Fibroblast of the aortic adventitia (primary cell): ENCODE measurements at places on chromosomes 3 and 15.

DNA sequence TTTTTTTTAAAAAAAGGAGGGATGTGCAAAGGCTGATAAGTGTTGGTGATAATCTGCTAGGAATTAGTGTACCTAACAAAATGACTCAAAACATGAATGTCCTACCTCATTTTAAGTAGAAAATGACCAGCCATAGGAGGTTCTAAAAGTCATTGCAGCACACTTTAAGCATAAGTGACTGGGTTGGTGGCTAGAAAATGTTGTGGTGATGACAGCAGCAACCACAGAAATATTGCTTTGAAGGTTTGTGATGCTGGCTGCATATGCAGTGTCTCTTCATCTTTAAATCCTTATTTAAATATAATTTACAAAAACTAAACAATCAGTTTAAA is 55.2 kb downstream of the CMSS1 start:
- DNase-seq: no peak

- DNase-seq: no peak
Measured at GRCh38 chr15:99983171-99983885, 250.1 kb upstream of the LYSMD4 start.

DNA sequence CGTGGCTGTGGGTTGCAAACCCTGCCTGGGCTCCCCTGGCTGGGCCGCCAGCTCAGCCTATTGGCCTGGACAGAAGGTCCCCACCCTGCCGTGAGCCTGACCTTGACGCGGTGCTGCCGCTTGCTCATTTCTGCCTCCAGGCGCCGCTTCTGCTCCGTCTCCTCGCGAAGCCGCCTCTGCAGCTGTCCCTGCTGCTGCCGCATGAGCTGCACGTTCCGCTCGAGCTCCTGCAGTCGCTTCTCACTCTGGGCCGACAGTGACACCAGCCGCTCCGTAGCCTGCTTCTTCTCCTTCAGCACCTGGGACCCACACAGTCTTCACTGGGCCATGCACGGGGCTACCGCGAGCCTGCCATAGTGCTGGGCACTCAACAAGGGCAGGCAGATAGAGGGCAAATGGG is 21.7 kb downstream of the KIF7 start:
- DNase-seq: no peak

DNA sequence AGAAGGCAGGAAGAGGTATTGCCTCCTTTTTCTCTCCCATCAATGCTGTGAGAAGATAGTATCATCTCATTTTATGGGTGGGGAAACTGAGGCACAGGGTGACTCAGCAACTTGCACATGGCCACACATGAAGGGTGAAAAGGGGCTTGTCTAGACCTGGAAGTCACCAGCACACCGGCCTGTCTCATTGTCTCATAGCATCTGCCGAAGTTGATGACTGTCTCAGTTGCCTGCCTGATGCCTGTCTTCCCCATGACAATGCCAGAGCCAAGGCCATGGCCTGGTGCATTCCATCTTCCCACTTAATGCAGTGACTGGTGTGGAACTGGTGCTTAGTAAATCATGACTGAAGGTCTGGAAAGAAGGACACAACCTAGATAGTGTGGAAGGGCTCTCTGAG is 27.9 kb upstream of the PRR23E start:
- no peak for DNase-seq

GRCh38 chr3:58116161-58116955 is 94.4 kb downstream of the DNASE1L3 start:
- no peak for DNase-seq

DNA sequence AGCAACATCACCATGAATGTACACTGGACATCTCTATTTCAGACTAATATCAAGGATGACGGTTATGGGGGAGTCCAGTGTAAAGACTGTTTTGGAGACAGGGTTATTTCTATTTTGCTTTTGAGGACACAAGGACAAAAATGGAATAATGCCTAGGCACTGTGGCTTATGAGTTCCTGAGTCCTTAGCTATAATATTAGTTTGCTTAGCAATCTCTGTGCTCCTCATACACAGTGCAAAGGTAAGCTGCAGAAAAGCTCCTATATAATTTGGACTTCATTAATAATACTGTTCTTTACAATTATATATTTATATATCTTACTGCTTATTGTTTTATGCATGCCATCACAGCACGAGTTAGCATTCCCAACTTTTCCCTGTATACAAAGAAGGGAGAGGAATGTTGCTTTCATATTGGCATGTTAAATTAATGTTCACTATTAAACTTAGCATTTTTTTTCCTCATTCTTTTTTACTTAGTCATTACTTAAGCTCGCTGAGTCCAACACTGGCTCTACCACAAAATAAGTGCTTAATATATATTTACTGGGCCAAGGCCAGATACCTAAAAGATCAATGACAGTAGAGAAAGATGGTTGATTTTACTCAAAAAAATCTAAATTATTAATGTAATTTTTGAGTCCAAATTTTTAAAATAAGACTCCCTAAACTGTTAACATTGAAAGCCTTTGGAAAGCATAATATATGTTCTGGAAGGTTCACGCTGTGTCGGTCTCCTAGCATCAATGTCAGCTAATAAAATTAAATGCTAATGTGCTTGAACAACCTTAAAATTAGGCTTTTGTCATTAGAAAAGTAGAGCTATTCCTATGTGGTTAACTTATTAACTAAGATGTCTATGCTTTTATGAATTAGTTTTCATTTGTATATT is 13.8 kb downstream of the THBS1 start:
- peak; percentile 44 for DNase-seq

GRCh38 chr3:111236836-111237713 is 165.5 kb downstream of the NECTIN3 start:
- DNase-seq: peak; percentile 21

- DNase-seq: peak; percentile 83
Measured at GRCh38 chr3:98817547-98818041, 54.5 kb downstream of the ST3GAL6 start.

DNA sequence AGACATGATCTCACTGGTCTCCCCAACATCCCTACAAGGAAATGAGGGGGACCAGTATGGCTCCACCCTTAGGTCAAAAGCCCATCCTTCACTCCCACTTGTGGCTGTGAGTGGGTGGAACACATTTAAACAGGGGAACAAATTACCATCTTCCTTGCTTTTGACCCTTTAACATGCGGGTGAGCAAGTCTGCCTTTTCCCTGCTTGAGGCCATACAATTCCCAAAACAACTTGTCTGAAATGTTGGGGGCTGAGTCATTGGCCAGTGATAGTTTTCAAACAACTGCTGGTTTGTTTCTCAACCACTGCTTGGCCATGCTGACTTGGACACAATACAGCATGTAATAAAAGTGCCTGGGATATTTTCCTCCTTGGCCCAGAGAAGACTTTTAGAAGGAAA is 39.6 kb downstream of the COL8A1 start:
- DNase-seq: peak; percentile 97

GRCh38 chr3:72065872-72066641 is 281.1 kb upstream of the PROK2 start:
- no peak for DNase-seq

- no peak for DNase-seq
Measured at GRCh38 chr15:98646546-98647025, 1.8 kb upstream of the IGF1R start.

GRCh38 chr15:81080996-81081395 is 53.1 kb upstream of the CFAP161 start:
- no peak for DNase-seq

GRCh38 chr3:172656602-172657001 is 54.3 kb downstream of the NCEH1 start:
- no peak for DNase-seq

DNA sequence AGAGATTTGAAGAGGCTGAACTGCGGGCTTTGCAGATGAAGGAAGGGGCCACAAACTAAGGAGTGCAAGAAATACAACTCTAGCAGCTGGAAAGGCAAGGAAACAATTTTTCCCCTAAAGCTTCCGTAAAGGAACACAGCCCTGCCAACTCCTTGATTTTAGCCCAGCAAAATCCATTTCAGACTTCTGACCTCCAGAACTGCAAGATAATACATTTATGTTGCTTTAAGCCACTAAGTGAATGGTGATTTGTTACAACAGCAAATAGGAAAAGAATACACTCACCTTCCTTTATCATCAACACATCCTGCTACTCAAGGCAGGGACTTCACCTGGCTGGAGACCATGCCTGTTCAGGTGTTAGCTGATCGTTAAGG is 119.3 kb upstream of the NR2E3 start:
- no peak for DNase-seq

DNA sequence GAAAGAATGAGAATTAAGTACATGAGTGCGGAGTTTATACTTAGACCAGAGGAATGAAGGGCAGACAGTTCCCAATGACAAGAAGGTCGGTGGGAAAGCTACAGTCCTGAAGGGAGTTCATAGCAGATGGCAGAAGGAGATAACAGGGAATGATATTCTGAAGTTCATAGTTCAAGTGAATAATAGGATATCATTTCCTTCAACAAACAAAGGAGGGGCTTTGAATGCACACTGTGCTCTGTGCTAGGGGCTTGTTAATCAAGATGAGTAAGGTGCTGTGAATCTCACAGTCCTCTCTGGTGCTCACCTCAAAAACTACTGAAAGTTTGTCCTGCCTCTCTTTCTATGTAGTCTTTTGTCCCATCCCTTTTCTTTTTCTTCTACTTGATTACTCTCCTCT is 41.9 kb downstream of the SIDT1 start:
- no peak for DNase-seq

DNA sequence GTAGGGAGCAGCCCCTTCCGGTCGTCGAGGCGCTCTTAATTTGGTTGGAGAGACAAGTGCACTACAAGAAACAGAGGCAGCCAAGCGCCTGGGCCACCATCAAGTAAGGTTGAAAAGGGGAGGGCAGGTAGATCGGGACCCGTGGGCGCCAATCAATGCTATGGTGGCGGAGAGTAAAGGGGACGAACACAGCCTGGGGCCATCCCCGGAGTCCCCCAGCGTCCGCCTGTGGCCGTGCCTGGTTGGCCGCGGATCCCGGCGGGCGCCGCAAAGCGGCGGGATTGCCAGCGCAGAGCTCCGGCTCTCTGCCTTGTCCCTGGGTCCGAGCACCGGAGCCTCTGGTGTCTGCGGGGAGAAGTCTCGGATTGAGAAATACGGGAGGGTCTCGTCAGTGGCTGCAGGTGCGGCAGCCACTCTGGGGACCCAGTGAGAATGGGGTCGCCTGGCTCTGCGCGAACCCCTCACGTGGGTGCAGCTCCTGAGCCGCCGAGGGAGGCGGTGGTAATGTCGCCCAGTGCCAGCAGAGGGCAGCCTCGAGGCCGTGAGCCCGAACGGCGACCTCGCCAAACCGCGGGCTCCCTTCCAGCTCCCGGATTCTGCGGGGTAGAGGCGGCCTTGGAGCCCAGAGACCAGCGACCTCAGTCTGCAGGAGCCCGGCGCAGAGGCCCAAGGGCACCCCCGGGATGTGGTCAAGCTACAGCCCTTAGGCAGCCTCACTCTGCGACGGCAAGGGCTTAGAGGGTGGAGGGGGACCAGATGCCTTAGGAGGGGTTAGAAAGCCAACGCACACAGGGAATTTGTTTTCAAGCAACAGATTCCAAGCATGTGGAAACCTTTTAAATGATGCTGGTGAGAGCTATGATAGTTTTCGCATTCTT is 10.8 kb downstream of the FOXL2 start:
- DNase-seq: peak; percentile 58

DNA sequence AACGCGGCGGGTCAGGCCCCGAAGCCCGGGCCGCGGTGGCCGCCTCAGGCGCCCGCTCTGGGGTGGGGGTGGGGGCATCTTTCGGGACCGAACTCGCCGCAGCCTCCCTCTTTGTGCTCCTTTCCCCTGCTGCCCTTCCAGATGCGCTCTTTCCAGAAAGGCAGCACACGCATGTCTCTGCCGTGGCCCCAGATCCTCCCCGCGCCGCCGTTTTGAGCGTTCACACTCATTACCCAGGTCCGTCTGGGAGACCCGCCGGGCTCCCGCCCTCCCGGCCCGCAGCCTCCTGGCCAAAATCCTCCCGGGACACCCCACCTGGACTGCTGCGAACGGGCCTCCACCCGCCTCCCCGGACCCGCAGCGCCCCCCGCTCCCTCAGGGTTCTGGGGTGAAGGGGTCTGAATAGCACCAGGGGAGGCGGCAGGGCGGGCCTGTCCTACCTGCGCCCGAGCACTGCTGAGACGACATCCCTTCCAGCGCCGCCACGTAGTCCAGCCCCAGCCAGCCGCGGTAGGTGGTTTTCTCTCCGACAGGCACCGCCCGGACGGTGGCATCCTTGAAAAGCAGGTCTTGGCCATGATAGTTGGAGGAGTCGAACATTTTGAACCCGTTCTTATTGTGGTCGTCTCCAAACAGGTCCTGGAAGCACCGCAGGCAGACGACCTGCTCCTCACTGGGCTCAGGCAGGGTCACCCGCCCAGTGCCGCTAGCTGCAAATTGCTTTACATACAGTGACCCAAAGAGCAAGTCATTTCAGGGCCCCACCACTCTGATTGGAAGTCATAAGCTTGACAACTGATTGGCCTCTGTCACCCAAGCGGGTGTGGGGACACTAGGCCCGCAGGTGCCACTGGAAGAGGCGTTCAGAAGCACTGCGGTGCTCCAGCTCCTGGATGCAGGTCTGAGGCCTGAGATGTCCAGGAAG is 25.9 kb downstream of the MELTF start:
- peak; percentile 13 for DNase-seq

DNA sequence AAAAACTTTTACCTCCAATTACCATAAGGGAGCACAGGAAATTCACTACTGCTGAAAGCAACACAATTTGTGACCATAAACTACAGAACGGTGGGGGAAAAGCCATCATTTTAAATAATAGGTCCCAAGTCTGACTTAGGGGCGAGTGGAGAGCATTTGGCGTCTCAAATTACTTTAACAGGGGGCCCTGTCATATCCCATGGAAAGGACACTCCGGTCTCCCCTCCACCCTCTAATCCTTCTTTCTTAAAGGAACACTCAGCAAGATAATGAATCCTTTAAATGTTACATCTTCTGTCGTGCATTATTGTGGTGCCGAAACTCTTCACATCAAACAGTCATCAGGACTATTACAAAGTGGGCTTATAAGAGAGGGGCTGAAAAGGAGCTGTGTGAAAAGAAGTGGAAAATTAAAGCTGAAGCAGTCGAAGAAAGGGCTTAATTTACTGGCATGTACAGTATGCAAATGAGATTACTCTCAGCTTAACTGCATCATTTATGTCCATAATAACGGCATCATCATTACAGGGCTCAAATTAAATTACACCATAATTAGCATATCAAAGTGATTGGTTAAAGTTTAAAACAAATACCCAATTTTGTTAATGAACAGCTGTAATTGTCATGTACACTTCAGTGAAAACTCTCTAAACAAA is 342.2 kb downstream of the FOXP1 start:
- DNase-seq: no peak

GRCh38 chr3:67662733-67663132 is 8.3 kb upstream of the SUCLG2 start:
- no peak for DNase-seq

DNA sequence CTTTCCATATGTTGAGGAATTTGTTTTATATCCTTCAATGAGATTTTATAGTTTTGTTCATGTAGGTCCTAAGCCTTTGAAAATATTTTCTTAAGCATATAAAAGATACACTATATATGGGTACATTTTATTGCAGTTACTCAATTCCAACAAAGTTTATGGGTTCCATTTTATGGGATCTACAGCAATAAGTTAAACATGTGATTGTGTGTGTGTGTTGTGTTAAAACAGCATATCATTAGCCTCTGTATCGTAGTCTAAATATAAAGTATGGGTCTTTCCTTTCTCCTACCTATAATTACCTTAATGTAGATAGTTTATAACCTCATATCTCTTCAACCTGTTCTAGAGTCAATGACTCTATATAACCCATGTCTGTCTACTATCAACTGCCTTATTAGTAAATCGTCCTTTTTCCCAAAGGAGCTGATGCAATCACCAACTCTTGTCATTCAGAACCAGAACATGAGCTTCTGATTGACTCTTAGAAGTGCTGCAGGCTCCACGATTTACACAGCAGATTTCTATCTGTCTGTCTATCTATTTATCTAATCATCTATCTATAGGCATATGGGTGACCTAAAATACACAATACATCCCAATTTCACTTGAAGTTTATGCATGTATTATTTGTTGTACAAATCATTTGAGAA is 512.6 kb upstream of the CBLB start:
- no peak for DNase-seq
